ENCODE measurements at places on chromosomes 4 and X. TPM values are rescaled to one million over a fixed set of nuclear protein-coding genes. Genes with fewer than 3 reads are reported as not detected.

Gene PRDM5
- total RNA-seq, result 8.2 TPM

Gene XK
- 6.0 TPM for total RNA-seq

Gene DCTD
- 49.8 TPM for total RNA-seq

Gene OCRL
- total RNA-seq, result 17.3 TPM

Gene TSPAN6
- total RNA-seq, result 10.1 TPM
